ENCODE measurements at places on chromosomes 1 and 21. TPM values are rescaled to one million over a fixed set of nuclear protein-coding genes. Genes with fewer than 3 reads are reported as not detected.

Gene SYNC
- total RNA-seq: not detected

DNA sequence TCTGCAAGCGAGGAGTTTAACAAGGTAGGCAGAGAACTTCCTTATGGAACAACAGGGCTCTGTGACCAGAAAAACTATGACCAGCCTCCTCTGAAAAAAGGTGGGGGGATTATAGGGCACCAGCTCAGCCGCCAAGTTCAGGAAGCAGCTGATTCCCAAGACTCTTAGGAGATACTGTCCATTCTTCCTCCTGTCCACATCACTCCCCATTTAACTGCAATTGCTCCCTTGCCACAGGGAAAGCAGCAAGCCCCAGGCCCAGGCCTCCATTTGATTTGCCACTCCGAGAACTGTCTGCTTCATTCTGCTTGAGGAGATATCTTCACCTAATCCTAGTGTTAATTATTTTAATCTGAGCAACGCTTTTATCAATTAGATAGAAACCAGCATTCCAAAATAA is 254.3 kb downstream of the ZNF648 start:
- no peak for DNase-seq

Gene FCRL1
- not detected for total RNA-seq

DNA sequence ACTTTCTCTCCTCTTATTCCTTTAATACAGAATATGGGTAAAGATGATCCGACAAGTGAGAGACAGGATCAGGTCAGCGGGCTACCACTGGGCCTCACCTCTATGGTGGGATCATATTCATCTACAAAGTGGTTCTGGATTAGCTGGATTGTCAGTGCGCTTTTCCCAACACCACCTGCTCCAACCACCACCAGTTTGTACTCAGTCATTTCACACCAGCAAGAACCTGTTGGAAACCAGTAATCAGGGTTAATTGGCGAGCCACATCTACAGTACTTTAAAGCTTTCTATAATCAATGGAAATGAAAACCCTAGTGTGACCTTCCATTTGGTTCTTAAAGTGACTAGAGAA is 643 bp downstream of the NRAS start:
- no peak for DNase-seq

Gene PPIAL4G
- total RNA-seq: 0.05 TPM

DNA sequence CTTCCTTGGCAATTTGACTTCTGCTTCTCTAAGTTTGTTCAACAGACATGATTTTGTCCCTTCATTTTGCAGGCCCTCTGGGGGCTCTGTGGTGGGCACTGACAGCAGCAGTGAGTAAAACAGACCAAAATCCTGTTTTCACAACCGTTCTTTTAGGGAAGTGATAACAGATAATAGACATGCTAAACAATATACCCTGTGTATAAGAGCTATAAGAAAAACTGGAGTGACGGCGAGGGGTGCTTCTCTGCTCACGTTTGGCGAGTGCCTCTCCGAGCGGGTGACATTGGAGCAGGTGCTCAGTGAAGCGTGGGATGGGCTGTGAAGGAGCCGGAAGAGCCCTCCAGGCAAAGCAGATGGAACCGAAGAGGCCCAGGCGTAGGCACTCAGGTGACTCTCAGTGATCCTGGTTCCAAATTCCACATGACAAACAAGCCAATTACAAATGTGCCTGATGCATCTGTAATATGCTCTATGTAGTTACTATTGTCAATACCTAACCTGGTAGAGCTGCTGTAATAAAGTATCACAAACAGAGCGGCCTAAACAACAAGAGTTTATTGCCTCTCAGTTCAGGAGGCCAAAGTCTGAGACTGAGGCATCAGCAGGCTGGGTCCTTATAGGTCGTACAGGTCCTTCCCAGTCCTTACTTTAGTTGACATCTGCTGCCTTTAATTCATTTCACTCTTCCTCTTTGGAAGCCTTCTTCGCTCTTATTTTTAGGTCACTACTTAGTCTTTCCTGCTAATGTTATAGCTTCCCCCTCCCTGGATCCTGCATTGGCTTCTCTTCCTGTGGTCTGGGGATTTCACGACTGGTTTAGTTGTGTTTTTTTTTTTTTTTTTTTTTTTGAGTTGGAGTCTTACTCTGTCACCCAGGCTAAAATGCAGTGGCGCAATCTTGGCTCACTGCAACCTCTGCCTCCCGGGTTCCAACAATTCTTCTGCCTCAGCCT is 20.1 kb downstream of the OR2B11 start:
- DNase-seq: no peak
